ENCODE measurements at places on chromosomes 5 and 9. TPM values are rescaled to one million over a fixed set of nuclear protein-coding genes. Genes with fewer than 3 reads are reported as not detected.

TMEM167A gene
- polyA plus RNA-seq, result 40.1 TPM

MYMK gene
- not detected for polyA plus RNA-seq

DNA sequence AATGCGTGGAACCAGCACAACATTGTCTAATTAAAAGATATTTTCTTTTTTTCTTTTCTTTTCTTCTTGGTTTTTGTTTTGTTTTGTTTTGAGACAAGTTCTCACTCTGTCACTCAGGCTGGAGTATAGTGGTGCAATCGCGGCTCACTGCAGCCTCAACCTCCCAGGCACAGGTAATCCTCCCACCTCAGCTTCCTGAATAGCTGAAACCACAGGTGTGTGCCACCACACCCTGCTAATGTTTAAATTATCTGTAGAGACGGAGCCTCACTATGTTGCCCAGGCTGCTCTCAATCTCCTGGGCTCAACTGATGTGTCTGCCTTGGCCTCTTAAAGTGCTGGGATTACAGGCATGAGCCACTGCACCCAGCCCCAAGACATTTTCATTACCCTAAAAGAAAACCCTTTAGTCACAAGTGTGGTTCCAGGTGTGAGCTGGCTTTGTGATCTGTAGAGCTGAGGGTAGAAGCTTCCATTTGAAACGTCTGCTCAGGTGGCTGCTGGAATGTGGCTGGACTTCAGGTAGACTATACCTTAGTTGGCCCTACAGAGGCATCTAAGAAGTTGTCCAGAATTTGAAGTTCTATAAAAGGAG, 19.1 kb upstream of the NEK6 start:
- DNase-seq, result no peak

- no peak for DNase-seq
Observed at GRCh38 chr9:108382310-108382709, 473.5 kb downstream of the ACTL7B start.

DNA sequence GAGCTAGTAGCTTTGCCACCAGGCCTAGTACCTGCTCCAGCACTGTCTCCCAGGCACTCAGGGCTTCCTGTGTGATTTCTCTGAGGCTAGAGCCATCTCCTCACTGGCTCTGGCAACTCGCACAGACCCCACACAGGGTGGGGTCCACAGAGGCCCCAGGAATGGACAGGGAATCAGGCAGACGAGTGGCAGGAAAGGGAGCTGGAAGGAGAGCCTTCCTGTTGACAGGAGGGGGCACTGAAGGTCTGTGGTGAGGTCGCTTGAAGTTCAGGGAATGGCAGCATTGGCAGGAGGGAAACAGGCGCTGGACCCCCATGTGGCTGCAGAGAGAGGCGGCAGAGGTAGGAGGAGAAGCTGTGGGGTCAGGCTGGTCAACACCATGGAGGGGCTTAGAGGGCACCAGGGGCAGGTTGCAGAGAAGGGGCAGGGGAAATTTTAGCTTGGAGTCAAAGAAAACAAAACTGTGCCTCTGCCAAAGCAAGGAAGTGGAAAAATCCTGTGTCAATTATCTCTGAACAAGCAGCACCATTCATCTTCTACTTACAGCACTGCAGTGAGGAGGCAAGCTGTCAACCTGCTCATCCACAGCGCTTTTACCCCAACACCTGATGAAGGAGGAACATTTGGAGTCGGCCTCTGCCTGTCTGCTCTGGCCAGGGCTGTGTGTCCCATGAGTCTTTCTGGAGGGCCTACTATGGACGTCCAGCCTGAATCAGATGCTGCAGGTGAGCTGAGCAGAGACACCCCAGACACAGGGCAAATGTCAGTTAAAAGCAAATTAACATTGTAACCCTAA, 270.2 kb downstream of the FSTL4 start:
- no peak for DNase-seq

DNA sequence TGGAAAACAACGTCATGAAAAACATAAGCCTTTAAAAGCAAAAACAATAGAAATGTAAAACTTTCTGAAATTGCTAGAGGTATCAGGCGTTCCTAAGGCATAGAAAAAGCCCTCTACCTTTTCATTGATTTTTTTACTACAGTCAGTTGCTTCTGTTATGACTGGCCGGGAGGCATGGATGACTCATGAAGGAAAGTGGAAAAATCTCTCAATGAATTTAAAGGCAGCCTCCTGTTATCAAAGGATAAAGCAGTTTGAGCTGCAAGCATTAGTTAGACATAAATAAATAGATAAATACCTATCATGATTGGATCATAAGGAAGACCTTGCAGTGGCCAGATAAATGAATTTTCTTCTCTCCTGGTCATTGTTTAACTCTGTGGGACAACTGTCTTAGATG, 281.6 kb downstream of the MAST4 start:
- no peak for DNase-seq

DNA sequence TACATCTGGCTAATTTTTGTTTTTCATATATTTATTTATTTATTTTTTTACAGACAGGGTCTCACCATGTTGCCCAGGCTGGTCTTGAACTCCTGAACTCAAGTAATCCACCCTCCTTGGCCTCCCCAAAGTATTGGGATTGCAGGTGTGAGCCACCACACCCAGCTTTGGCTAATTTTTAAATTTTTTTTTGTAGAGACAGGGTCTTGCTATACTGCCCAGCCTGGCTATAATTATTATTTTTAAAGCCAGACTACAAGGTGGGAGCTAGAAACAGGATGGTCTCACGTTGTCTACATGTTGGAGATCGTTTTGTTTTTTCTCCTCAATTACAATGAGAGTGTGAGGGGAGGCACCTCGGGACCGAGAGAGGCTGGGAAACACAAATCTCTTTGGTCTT, 23.8 kb downstream of the ASS1 start:
- DNase-seq, result no peak

DNA sequence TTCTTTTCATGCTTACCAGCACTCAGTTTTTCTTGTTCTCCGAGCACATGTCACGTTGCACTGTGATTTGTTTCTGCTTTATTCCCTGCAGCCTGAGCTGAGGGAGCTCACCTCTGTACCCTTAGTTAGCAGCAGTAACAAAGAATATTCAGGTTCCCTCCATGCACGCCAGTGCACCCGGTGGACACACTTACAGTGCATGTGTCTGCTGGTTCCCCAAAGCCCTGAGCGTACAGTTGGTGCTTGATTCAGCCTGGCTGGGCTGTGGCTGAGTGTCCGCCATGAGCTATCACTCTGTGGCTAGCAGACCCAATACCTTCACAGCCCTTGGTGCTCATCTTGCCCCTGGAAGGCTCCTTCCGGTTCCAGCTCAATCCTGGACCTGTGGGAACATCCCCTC, 93.5 kb downstream of the MVB12B start:
- no peak for DNase-seq

DNA sequence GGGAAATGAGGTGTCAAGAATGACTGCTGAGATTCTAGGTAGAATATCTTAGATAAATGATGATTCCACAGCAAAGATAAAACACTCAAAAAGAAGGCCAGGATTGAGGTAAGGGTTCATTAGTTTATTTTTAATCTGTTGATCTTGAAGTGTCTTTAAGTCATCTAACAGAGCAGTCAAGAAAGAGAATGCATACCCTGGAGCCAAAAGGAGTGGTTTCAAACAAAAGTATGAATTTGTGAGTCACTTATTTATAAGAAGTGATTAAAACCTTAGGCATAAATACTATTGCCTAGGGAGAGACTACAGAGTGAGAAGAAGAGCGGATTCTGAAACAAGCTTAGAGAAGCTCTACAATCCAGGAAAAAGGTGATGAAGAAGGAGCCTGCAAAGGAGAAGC, 541.0 kb downstream of the DTWD2 start:
- DNase-seq, result no peak

DNA sequence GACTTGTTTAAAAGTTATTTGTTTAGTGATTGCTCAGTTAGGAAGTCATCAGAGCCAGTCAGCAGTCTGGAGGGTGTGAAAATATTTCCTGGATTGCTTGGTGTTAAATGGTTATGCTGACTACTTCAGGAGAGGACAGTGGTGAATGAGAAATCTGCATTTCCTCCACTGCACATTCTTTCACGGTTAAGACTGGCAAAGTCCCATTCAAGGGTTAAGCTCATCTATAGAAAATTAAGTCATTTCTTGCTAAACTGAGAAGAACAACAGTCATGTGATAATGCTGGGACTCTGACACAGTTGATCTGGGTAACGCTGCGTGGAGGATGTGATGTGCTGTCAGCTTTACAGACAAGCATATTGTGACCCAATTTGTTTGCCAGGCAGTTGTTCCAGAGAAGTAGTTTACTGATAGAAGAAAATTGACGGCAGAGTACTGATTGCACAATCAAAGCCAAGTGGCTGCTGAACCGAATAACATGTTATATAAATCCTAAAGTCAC, 80.4 kb downstream of the GRAMD2B start:
- DNase-seq, result no peak

All from keratinocyte (primary cell).